KG1 (cell line): ENCODE measurements at places on chromosomes 7 and 10.

GRCh38 chr10:128985036-128985435, 482.0 kb upstream of the MGMT start:
- DNase-seq = no peak

DNA sequence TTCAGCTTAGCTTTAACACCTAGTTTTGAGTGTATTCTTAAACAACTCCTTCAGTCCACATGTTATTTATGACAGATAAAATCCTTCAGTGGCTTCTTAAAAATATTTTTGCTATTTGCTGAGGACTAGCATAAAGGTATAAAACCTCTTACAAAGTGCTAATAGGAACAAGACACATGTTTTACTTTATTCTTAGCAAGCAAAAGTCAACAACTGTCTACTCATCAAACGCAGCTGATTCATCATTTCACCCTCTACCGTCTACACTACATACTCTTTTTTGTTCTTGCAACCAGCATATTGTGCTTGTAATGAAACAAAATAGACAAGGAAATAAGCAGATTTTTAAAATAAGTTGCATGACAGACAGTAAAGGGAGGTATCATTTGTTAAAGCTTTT, 319.7 kb downstream of the SNX13 start:
- no peak for DNase-seq

GRCh38 chr10:114412907-114413797, 8.8 kb upstream of the AFAP1L2 start:
- no peak for DNase-seq

- DNase-seq = no peak
Observed at GRCh38 chr10:48526011-48526821, 78.7 kb downstream of the ARHGAP22 start.

- DNase-seq = no peak
Observed at GRCh38 chr10:92382631-92383030, 91.7 kb downstream of the MARCHF5 start.

DNA sequence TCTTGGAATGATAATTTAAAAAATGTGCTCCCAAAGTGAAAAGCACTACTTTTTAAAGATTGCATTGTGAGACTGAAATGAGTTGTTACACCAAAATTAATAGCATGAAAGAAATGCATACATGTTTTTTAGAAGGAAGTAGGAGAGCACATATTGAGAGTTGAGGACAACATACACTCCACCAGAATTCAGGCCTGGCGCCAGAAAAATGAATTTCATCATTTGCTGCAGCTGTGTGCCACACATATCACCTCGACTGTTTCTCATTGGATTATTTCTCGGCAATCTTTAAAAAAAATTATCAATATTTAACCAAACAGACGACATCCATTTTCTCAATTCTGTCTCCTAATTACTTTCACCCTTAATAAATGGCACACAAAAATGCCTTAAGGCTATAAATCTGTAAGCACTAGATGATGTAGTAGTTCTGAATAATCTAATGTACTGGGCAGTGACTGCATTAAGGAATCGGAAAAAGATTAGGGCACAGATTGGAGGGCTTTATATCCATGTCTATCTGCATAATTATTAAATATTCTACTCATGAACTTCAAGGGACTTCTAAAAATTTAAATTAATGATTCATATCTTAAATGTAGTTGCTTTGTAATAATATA, 590.4 kb downstream of the NXPH1 start:
- DNase-seq = no peak

GRCh38 chr10:34205452-34205851, 609.6 kb downstream of the PARD3 start:
- peak; percentile 68 for DNase-seq

- no peak for DNase-seq
Observed at GRCh38 chr7:30730996-30731395, 20.9 kb upstream of the INMT start.

- no peak for DNase-seq
Observed at GRCh38 chr7:93196336-93196735, 29.9 kb downstream of the HEPACAM2 start.

- peak; percentile 36 for DNase-seq
Observed at GRCh38 chr10:33008499-33009243, 50.6 kb upstream of the ITGB1 start.

DNA sequence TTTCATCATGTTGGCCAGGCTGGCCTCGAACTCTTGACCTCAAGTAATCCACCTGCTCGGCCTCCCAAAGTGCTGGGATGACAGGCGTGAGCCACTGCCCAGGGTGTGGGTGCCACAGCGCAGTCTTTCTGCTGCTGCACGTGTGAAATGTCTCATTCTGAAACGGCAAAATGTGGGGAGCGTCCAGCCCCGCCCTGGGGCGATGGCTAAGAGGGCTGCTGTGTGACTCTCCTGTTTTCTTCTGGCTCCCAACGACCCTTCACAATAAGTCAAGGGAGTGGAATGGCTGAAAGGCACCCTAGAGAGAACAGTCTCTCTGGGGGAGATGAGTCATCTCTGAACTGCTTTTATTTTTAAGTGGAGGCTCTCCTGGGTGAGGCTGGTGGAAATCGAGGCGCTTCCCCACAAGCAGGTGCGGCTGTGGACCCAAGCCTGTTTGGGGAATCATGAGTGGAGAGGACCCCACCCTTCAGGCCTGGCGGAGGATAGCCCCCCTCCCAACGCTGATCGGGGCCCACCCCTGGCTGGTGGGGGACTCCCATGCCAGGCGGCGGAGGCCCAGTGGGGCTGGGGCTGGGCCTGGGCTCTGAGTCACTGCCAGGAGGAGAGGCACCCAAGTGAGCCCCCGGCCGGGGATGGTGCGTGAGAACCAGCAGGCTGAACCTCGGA, 18.0 kb downstream of the ADAP1 start:
- DNase-seq = no peak

DNA sequence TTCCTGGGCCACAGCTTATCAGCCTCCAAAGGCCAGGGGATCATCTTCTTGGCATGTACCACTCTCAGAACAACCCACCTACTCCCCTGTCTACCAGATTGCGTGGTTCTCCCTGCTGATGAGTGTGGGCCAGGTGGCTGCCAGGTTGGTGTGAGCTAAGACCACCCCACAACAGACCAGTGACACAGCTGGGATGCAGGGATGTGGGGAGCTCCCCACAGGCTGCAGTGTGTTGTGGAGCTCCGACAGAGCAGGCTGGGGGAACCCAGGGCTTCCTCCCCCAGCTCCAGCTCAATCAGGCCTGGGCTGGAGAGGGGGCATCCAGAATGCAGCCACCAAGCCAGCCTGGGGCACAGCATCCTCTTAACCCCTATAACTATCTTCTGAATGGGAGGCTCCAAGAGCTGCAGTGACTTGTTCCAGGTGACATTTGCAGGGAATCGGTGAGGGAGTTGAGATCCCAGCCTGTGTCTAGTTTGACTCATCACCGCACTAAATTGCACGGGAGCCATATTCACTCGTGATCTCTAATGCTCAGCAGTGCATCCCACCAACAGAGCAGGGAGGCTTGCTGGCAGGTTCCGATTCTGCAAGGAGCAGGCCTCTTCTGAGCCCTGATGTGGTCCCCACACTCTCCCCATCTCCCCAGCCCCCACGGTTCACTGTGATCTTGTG, 596 bp upstream of the GDF2 start:
- DNase-seq = no peak

DNA sequence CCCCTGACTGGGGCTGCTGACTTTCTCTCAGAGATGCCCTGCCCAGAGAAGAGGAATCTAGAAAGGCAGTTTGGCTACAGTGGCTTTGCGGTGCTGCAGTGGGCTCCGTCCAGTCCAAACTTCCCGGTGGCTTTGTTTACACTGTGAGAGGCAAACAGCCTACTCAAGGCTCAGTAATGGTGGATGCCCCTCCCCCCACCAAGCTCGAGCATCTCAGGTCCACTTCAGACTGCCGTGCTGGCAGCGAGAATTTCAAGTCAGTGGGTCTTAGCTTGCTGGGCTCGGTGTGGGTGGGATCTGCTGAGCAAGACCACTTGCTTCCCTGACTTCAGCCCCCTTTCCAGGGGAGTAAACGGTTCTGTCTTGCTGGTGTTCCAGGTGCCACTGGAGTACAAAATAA, 734.5 kb upstream of the LRRN3 start:
- no peak for DNase-seq

- no peak for DNase-seq
Observed at GRCh38 chr10:44636625-44637024, 251.7 kb upstream of the CXCL12 start.

- DNase-seq = no peak
Observed at GRCh38 chr7:151552352-151553028, 32.8 kb upstream of the RHEB start.

DNA sequence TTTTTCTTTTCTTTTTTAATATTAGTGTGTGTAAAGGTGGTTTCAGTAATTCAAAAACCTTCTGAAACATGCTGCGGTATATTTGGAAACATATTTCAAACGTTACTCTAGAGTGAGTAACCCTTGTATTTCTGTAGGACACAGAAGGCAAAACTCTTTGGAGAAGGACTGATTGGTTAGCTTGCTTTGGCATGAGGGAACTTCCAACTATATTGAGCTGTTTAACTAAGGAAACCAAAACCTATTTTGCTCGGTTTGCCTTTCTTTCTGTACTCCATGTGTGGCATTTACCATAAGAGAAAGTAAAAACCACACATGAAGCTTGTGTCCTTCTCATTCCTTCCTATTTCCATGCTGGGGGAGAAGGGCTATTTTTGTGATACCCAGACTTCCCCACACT, 149.8 kb downstream of the DYNC1I1 start:
- no peak for DNase-seq

- DNase-seq = no peak
Observed at GRCh38 chr10:69172241-69172982, 7.6 kb upstream of the SUPV3L1 start.

GRCh38 chr7:77188731-77189437, 10.7 kb downstream of the FGL2 start:
- DNase-seq = peak; percentile 36

- no peak for DNase-seq
Observed at GRCh38 chr10:34769899-34770298, 45.2 kb downstream of the PARD3 start.

DNA sequence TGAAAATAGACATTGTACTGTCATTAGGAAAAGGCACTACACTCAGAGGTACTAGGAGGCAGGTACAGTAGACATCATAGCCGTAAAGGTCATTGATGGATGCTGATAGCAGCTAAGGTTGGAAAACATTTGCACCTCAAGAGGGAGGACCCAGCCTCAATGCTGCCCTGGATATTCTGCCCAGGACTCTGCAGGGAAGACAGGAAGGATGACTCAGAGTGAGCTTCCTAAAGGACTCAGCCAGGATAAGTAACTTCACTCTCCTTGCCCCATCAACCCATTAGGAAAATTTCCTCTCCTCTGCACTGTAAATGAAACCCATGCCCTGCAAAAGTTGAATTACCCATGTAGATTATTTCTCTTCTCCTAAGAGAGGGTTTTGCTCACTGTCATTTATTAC, 617.9 kb upstream of the MKI67 start:
- no peak for DNase-seq

GRCh38 chr7:141202535-141202934, 128.7 kb downstream of the TMEM178B start:
- DNase-seq = no peak

DNA sequence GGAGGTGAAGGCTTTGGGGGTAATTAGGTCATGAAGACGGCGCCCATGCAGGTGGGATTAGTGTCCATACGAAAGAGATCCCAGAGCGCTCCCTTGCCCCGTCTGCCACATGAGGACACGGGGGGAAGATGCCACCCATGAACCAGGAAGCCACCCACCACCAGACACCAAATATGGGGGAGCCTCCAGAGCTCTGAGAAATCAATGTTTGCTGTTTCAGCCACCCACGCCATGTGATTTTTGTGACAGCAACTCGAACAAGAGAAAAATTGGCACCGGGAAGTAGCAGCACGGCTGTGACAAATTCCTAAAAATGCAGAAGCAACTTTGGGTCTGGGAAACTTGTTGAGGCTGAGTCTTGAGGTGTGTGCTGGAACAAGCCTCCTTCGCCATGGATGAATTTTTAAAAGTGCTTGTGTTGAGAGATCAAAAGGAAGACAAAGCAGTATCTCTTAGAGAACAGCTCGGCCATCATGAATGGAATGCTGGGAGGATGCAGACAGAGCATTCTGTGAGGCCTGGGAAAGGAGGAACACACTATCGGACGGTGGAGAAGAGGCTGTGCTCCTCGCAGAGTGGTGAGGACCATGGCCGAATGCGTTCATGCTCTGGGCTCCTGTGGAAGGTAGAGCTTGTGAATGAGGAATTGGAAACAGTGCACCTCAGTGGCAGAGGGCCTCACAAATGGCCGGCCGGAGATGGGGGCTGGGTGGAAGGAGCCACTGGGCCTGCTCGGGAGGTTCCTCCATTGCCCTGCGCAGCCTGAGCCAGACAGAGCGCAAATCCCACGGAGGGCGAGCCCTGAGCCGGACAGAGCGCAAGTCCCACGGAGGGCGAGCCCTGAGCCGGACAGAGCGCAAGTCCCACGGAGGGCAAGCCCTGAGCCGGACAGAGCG, 277.5 kb downstream of the PTPRN2 start:
- no peak for DNase-seq

- DNase-seq = no peak
Observed at GRCh38 chr10:5943536-5943935, 33.8 kb downstream of the IL15RA start.

DNA sequence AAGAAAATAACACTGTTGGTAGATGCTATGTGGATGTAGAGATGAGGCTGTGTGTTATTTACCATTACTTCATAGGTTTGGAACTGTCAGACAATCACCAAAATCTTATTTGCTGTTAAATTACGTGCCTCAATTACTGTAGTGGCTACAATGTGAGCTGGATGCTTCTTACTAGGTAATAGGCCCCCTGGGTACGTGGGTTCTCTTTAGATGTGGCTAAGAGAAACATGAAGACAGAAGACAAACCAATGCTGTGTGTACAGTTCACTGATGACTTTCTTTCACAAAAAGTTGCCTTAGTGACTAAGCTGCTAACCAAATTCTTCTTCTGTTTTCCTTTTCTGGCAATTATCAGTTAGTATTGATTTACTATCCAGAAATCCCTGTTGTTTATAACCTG, 144.6 kb downstream of the SEMA3E start:
- no peak for DNase-seq

- DNase-seq = no peak
Observed at GRCh38 chr10:86942441-86943315, 14.7 kb downstream of the MMRN2 start.

DNA sequence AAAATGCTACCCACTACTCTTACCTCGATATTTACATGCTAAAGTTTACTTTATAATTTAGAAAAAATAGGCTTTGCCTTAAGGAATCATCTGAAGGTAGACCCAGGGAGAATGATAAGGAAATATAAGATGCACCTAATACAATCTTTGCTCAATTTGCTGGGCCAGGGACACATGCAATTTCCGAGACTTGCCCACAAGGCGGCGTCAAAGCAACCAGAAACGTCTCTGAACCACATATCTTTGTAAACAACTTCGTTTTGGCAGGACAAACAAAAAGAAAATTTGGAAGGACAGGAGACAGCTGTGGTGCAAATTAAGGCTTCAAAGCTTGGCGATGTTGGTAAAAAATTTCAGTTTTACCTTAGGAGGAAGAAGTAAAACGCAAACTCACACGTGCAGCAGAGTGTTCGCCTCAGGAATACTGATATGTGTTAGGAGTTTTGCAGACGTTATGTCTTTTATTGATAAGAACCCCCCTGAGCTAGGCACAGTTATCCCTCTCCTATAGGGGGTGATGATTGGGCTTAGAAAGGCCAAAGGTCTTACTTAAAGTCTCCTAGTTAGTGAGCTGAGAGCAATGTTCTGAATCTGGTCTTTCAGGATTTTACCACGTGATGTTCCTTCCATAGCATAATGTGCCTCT, 134.3 kb downstream of the PRKCQ start:
- peak; percentile 14 for DNase-seq
